ENCODE measurements at places on chromosomes 2 and 18.

DNA sequence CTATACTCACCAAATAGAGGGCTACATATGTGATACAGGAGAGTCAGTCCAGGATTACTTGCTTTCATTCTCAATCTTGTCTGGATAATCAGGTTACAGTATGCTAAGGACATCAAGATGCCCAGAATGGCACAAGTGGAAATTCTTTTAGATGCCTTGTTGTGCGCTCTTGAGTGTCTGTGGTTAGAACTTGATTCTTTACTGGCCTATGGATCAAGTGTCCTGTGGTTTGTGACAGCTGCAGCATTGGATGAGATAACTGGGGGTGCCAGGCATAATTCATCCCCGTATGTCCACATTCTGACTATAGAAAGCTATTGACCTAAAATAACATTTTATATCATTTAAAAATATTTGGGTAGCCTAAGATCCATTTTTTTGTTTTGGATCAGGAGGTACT, 40.1 kb downstream of the CDC42EP3 start:
- DNase-seq: peak; percentile 7

GRCh38 chr2:8402222-8402621, 279.6 kb upstream of the ID2 start:
- no peak for DNase-seq

DNA sequence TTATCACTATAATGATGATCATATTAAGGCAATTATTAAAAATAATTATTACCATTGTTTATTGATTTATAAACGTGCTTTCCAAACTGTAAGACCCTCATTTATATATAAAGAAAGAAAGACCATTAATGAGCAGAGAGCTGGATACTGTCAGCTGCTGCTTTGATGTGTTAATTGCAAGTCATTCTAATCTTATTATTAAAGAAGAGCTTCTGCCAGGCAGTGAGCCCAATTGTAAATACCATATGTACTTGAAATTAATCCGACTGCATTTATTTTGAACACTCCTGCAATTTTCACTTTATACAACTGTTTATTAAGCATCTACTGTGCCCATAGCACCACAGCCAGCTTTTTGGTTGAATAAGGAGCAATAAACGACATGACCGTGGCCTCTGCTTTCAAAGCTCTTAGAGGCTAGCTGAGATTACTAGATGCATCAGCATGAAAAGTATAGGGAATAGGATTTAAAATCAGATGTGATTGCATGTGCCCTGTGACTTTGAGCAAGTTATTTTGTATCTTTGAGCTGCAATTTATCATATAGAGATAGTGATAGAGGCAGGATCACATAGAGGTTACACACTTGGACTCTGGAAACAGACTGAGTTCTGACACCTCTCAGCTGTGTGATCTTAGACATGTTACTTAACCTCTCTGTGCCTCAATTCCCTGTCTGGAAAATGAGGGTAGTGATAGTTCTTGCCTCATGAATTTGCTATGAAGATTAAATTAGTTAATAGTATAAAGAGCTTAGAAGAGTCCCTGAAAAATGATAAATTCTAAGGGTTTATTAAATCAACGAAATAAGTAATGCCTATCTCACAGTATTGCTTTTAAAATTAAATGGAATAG, 83.4 kb downstream of the MYCN start:
- DNase-seq: no peak

DNA sequence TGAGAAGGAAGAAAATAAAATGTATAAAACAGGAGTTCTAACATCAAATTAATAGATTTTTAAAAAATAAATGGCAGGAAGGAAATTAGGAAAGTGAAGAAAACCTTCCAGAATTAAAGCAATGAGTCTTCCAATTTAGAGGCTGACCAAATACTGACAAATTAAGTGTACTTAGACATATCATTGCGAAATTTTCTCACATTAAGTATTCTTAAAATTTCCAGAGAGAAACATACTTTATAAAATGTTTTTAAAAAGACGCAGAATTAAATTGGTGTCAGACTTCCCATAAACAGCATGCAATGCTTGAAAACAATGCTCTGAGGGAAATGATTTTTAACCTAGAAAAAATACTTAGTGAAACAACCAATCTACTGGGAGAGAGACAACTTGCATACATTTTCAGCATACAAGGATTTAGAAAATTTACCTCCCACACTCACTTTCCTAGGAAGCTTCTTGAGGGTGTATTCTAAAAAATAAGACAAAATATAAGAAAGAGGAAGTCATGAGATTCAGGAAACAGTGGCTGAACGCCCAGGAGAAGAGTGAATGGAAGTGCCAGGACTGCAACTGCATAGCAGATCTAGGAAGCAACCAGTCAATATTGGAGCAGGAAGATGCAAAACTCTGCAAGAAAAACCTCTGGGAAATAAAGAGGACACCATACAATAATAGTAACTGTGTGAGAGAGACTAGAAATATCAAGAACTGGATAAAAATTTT, 339.9 kb downstream of the ADCYAP1 start:
- no peak for DNase-seq

GRCh38 chr18:54112356-54112755, 112.1 kb downstream of the MBD2 start:
- no peak for DNase-seq

- no peak for DNase-seq
These were observed 2.2 kb downstream of the MMADHC start for GRCh38 chr2:149585166-149585885.

GRCh38 chr2:120390381-120391055, 44.6 kb downstream of the INHBB start:
- DNase-seq: no peak

DNA sequence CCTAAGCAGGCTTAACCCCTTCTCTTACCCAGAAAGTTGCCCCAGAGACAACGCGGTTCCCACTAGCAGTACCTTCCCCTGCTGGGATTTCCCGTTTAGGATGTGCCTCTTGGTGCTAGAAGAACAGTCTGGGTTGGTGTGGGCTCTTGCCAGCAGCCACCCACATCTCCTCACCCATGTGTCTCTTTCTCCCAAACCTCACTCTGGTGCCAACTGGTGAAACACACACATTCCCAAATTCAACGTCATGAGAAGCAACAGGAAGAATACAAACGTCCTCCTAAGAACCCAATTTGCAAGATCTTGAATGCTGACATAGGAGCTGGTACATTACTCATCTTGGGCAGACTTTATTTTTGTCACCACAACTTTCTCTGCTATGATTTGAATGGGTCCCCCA, 36.2 kb downstream of the DIPK1C start:
- DNase-seq: no peak

GRCh38 chr2:233832869-233833311, 21.4 kb downstream of the HJURP start:
- peak; percentile 82 for DNase-seq

- DNase-seq: no peak
These were observed 533.1 kb downstream of the RNF144A start for GRCh38 chr2:7450188-7450832.

DNA sequence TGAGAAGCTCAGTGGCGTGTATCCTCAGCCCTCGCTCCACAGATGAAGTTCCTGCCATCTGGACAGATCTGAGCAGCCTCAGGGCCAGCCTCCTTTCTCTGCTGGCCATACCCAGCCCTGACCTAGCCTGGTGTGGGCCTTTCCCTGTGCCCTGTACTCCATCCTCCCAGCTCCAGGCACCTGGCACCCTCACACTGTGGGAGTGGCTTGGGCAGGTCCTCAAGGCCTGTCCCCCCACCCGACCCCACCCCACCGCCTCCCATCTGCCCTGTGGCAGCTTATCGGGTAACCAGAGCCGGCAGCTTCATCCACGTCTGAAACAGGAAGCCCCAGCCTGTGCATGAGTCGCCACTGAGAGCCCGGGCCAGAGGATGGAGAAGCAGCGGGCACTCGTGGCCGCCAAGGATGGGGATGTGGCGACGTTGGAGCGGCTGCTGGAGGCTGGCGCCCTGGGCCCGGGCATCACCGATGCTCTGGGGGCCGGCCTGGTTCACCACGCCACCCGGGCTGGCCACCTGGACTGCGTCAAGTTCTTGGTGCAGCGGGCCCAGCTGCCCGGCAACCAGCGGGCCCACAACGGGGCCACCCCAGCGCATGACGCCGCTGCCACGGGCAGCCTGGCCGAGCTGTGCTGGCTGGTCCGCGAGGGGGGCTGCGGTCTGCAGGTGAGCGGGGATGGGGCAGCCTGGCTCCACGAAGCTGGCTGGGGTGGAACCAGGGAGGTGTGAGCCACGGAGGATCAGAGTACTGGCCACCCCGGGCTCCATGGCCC, at the start of gene ESPNL:
ESPNL (plus strand) TSS at position 292 of the 772 bp plus-strand sequence; CDS start at position 372, 80 bp downstream.
- no peak for DNase-seq

- DNase-seq: no peak
These were observed 174.8 kb upstream of the ACAA2 start for GRCh38 chr18:49988101-49988500.

- no peak for DNase-seq
These were observed 74.5 kb upstream of the NCKAP5 start for GRCh38 chr2:133642791-133643191.

GRCh38 chr18:27717816-27718215, 459.1 kb downstream of the CDH2 start:
- peak; percentile 37 for DNase-seq

GRCh38 chr18:54261894-54262293, 7.4 kb upstream of the POLI start:
- DNase-seq: no peak

GRCh38 chr2:15066138-15066537, 433.6 kb downstream of the LRATD1 start:
- DNase-seq: no peak

DNA sequence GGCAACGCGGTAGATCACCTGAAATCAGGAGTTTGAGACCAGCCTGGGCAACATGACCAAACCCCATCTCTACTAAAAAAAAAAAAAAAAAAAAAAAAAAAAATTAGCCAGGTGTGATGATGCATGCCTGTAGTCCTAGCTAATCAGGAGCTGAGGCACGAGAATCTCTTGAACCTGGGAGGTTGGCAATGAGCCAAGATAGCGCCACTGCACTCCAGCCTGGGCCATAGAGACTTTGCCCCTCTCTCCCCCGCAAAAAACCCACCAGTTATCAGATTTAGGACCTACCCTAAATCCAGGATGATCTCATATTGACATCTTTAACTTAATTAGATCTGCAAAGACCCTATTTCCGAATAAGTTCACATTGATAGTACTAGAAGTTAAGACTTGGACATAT, 29.2 kb upstream of the LDAH start:
- DNase-seq: peak; percentile 30

- DNase-seq: no peak
These were observed 272.3 kb upstream of the PKDCC start for GRCh38 chr2:41775366-41776025.

GRCh38 chr2:217445723-217446122, 557.1 kb downstream of the TNS1 start:
- DNase-seq: no peak

DNA sequence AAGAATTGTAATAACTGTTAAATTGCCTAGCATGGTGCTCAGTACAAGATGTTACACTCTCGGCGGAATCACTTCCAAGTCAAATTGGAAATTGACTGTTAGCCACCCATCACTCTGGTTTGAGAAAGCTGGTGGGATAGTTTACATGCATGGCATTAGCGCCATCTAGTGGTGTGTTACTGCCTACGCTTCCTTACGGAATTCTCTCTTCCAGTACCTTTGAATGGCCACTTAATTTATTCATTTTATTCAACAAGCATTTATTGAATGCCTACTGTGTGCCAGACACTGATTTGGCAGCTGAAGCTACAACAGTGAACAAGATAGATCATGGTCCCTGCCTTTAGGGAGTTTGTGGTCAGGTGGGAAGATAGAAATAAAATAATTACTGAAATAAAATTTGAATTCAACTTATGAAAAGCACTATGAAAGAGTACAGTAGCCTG, 171.2 kb downstream of the TMEM247 start:
- peak; percentile 90 for DNase-seq

GRCh38 chr2:106885329-106885728, 638 bp downstream of the ST6GAL2 start:
- DNase-seq: peak; percentile 47

DNA sequence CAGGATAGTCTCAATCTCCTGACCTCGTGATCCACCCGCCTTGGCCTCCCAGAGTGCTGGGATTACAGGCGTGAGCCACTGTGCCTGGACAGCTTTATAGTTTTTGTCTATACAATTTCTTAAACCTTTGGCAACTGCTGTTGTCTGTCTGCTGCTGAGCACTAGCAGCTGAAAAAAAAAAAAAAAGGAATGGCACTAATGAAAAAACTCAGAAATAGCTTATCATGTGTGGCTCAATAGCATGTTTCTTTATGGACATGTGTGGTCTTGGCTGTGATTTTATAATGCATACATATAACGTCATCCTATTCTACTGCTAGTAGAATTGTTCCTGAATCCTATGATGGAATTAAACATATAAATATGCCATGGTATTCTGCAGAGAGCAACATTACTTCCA, 231.2 kb downstream of the TPGS2 start:
- DNase-seq: no peak

- DNase-seq: no peak
These were observed 7.2 kb downstream of the MTHFD2 start for GRCh38 chr2:74205596-74205995.

DNA sequence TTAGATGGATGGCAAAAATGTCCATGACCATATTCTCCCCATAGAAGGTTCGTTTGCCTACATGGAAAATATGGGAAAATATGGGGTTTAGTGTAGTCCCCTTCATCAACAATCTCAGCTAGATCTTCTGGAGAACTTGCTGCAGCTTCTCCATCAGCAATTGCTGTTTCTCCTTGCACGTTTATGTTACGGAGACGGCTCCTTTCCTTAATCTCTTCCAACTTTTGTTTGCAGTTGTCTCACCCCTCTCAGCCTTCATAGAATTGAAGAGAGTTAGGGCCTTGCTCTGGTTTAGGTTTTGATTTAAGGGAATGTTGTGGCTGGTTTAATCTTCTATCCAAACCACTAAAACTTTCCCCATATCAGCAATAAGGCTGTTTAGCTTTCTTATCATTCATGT, 28.9 kb downstream of the MYCN start:
- no peak for DNase-seq

GRCh38 chr2:33489835-33490431, 13.5 kb downstream of the RASGRP3 start:
- no peak for DNase-seq

DNA sequence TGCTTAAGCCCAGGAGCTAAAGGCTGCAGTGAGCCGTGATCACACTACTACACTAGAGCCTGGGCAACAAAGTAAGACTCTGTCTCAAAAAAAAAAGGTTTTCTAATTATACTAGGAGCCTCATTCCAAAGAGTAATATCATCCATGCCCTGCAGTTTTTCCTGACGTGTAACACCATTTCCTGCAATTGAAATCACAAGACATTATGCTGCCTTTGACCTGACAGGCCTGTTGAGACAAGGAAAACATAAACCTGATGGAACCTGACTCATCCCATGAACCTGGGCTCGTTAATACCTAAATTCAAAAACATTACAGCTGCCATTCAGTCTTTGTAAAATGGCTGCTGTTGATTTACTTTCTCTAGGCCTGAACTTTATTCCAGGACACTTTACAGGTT, 58.7 kb upstream of the PEX13 start:
- DNase-seq: no peak

All from DMS53 (cell line).